ENCODE measurements at places on chromosomes 3 and 15.

DNA sequence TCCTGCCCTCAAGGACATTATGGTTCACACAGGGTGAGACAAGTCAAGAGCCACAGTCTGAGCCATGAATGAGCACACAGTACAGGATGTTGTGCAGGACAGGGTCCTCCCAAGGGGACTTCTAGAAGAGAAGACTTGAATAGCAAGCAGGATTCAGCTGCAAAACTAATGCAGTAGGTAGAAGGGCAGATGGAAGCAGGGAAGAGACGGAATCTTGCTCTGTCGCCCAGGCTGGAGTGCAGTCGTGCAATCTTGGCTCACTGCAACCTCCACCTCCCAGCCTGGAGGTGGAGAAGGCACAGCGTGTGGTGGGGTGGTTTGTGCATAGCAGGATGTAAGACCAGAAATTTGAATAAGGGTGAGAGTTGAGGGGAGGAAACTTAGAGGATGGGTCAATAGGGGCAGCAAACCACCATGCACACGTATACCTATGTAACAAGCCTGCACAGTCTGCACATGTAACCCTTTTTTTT, 8.0 kb downstream of the BCL2L10 start:
- no peak for DNase-seq

GRCh38 chr3:71421475-71421819, 162.1 kb downstream of the FOXP1 start:
- no peak for DNase-seq

DNA sequence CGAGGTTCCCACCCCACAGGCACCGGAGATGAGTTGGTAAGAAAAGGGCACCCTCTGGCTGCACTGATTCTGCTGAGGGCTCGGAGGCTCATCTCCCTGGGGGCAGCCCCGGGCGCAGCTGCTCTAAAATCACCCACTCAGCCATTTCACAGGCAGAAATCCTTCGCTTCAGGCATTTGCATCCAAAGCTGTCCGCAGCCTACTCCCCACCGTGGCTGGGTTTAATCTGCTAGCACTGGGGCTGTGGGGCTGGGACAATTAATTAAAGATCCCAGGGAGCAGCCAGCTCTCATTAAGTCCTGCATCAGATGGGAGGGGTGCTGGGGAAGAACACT, 104.3 kb upstream of the PRR20G start:
- DNase-seq, result no peak

GRCh38 chr3:161879470-161879869, 382.9 kb downstream of the OTOL1 start:
- DNase-seq, result no peak

DNA sequence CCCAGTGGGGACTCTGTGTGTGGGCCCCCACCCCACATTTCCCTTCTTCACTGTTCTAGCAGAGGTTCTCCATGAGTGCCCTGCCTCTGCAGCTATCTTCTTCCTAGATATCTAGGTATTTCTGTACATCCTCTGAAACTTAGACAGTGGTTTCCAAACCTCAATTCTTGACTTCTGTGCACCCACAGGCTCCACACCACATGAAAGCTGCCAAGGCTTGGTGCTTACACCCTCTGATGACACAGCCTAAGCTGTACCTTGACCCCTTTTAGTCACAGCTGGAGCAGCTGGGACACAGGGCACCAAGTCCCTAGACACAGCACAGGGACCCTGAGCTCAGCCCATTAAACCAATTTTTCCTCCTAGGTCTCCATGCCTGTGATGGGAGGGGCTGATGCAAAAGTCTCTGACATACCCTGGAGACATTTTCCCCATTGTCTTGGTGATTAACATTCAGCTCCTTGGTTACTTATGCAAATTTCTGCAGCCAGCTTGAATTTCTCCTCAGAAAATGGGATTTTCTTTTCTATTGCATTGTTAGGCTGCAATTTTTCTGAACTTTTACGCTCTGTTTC, 304.5 kb downstream of the OTOL1 start:
- DNase-seq, result no peak

- no peak for DNase-seq
Observed at GRCh38 chr3:129936757-129937156, 37.8 kb upstream of the TRH start.

DNA sequence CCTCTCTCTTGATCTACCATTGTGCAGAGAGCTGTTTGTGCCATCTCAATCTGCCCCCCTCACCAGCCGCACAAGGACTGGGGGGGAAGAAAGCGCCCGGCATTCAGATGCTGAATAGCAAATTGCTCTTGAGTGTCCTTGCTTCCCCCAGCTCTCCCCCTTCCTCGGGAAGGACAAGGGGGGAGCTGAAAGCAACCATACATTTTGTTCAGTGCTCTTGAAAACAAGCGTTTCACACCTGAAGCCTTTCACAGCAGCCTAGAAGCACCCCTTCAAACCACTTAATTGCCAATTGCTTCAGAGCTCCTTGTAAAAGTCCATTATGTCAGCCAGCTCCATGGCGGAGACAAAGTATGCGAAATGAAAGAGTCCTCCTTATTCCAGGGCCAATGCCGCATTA, 540.1 kb downstream of the NR2F2 start:
- no peak for DNase-seq

DNA sequence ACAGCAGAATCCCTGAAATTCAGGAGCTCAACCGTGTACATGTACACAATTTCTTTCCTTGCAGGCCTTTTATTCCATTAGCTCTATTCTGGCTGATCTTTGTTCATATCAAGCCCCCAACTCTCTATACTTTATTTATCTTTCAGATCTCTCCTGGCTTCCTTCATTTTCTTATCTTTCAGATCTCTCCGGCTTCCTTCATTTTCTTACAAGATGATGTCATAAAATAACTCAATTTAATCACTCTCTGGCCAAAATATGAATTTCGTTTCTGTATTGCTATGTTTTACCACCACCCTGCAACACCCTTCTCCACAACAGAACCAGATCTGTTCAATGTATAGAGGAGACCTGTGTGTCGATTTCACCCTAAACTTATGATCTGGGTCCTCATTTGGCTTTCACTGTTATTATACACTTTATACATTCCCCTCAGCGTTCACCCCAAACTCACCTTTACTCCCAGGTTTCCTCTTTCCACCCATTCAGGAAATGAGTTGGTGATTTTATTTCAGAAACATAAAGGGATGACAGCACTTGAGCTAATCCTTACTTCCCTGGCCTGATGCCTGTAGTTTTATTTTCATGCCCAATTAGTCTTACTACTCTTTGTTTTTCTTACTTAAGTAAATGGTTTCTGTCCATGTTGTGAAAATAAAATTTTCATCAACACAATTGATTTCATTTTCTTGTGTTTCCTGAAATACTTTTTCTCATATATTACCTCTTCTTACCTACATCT, 195.5 kb downstream of the BCHE start:
- DNase-seq, result no peak

- no peak for DNase-seq
Observed at GRCh38 chr15:33678602-33679001, 289.7 kb upstream of the CHRM5 start.

DNA sequence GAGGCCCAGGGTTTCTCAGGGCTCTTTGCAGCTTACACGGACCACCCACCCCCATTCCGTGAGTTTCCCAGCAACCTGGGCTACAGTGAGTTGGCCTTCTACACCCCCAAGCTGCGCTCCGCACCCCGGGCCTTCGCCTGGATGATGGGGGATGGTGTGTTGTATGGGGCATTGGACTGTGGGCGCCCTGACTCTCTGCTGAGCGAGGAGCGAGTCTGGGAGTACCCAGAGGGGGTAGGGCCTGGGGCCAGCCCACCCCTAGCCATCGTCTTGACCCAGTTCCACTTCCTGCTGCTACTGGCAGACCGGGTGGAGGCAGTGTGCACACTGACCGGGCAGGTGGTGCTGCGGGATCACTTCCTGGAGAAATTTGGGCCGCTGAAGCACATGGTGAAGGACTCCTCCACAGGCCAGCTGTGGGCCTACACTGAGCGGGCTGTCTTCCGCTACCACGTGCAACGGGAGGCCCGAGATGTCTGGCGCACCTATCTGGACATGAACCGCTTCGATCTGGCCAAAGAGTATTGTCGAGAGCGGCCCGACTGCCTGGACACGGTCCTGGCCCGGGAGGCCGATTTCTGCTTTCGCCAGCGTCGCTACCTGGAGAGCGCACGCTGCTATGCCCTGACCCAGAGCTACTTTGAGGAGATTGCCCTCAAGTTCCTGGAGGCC, 5.4 kb downstream of the VPS18 start:
- no peak for DNase-seq

DNA sequence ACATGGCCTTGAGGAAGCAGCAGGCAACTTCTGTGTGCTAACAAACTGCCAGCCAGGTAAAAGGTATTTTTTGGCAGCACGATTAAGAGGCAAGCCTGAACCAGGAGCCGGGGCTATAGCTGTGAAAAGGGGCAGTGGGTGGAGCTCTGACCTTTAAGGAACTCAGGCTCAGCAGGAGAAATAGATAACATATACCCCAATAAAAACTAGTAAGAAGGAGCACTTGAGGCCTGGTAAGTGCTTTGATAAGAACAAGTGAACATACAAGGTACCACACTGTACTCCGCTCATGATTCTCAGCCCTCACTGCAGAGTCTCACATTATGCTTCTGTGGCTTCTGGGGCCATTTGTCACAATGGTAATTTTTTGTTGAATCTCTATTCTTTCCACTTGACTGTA, 5.4 kb downstream of the FYCO1 start:
- peak; percentile 32 for DNase-seq

DNA sequence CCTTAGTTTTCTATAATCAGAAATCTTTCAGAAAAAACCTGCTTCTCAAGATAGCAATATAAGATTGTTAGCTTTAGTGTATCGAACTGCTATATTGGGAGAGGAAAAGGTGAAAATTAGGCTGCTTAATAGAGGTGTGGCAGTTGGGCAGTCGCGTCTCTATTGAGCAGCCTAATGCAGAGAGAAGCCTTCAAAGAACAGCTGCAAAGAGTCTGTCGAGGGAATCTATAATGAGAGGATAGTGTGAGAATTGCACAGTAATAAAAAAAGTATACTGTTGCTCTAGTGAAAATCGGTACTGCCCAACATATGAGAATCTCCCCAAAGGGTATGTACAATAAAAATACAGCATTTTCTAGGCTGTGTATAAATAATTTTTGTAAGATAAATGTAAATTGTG, 184.4 kb downstream of the TCF12 start:
- DNase-seq, result no peak

- DNase-seq, result no peak
Observed at GRCh38 chr3:139546772-139547171, 7.2 kb upstream of the RBP1 start.

DNA sequence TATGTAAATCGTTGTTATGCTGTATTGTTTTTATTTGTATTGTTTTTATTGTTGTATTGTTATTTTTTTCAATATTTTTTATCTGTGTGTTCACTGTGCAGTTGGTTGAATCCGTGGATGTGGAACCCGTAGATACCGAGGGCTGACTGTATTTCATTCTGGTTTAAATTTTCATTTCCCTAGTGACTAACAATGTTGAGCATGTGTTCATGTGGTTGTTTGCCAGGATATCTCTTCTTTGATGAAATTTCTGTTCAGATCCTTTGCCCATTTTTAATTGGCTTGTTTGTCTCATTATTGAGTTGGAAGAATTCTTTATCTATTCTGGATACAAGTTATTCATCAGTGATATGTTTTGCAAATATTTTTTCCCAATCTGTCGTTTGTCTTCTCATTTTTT, 29.7 kb downstream of the STOML1 start:
- DNase-seq, result no peak

DNA sequence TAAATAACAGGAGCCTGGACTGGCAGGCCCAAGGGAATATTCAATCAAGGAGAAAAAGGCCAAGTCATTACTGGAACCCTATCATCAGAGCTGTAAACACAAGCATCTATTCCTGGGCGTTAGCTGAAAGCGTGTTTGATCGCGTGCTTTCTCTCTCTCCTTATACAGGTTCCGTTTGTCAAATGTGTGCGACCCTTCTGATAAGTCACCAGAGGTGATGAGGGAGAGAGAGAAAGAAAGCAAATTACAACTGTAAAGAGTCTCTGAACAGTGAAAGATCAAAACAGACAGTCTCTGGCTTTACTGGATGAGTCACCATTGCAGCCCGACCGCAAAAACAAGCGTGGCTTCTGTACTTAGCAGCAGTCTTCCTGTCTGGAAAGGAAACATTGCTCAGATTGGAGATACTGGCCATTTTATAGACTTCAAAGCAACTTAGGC, 39.5 kb upstream of the TPRG1 start:
- no peak for DNase-seq

DNA sequence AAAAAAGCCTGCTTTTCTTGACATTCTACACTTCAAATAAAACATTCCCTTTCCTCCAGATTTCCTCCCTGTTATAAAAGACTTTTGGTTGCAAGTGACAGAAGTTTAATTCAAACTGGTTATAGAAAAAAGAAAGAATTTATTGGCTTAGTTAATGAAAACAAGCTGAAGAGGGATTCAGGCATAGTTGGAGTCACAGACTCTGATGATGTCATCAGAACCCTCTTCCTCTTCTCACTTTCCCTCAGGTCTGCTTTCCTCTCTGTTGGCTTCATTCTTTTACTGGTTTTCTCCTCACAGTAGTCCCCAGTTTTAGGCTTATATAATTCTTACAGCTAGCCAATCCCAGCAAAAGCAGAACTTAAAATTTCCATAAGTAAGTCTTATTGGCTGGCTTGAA, 32.0 kb upstream of the MBNL1 start:
- DNase-seq, result no peak

GRCh38 chr3:48567090-48567489, 3.5 kb upstream of the UCN2 start:
- no peak for DNase-seq

- no peak for DNase-seq
Observed at GRCh38 chr15:58770519-58770856, 614 bp upstream of the MINDY2 start.

DNA sequence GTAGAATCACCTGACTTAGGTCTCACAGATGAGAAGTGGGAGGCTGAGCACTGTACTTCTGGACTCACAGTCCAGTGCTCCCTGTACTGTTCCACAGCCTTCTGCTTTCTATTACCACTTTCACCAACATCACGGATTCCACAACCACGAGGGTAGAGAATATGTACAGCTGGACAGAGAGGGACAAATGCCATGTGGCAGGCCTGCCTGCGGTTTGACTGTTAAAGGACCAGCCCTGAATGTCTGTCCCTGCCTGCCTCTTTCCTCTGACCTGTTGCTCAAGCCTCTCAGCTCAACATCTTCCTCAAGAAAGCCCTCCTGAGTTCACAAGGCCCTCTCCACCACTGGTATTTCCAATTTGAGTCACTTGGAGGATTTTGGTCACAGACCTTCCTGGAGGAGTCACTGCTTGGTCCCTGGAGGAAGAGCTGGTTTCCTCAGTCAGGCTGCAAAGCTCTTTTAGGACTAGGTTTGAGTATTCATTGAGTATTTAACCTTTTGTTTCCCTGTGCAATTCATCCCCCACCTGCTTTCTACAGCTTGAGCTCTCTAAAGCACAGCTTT, 49.1 kb downstream of the RAB11A start:
- no peak for DNase-seq

DNA sequence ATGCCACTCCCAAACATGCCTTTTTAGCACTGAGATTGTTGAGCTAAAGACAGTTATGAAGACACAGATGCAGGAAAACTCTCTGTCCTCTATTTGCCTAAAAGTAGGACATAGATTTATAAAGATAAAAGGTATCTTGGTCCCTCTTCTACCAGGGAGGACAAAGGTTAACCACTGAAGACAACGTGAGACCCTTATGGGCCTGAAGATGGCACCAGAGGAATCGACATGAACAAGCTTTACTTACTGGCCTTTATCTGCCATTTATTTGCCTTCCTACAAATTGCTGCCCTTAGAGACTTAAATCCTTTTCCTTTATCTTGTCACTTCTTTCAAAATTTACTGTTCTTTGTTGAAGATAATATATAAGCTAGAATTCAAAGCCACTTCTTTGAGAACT, 109.7 kb upstream of the FAM3D start:
- DNase-seq, result no peak

Measured in hematopoietic multipotent progenitor cell treated with erythropoietin and hydrocortisone succinate and interleukin-3 and kit ligand, for 17 days (in vitro differentiated cells).